ENCODE measurements at places on chromosomes 4 and X.
A peak's percentile ranks its signal among the peaks of the same experiment; 100 is the strongest.

DNA sequence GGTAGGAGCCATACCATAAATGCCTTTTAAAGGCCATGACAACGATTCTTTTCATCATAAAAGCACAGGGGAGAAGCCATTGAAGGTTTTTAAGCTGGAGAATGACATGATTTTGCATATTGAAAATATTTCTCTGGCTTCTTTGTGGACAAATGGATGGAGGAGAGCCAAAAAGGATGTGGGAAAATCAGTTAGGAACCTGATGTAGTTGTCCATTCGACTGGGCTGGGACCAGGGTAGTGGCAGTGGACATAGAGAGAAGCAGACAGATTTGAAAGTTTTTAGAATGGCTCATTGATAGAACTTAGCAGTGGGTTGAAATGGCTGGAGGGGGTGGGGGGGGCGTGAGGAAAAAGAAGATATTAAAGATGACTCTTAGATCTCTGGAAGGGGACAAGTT lies 19.7 kb upstream of the MSN start:
- DNase-seq: no peak

DNA sequence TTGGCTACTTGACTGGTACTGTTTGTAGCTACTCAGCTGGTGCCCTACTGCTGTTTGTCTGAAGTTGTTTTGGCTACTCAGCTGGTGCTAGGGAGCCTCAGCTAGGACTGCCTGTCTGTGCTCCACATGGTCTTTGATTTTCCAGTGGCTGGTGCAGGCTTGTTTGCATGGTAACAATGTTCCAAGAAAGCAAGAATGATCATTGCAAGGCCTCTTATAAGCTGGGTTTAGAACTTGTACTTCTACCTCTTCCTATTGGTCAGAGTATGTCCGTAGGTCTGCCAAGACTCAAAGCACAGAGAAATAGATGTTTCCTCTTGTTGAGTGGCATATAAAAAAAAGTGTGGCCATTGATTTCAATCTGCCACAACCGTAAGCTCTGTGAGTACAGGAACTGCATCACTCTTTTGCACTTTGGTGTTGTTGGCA lies 17.6 kb downstream of the NFKB1 start:
- DNase-seq: no peak

GRCh38 chrX:46611658-46612362 lies 38.2 kb downstream of the CHST7 start:
- no peak for DNase-seq

- DNase-seq: no peak
These were observed 33.7 kb upstream of the NEIL3 start for GRCh38 chr4:177275999-177276398.

- DNase-seq: no peak
These were observed 373.1 kb upstream of the HS3ST1 start for GRCh38 chr4:11801466-11802446.

DNA sequence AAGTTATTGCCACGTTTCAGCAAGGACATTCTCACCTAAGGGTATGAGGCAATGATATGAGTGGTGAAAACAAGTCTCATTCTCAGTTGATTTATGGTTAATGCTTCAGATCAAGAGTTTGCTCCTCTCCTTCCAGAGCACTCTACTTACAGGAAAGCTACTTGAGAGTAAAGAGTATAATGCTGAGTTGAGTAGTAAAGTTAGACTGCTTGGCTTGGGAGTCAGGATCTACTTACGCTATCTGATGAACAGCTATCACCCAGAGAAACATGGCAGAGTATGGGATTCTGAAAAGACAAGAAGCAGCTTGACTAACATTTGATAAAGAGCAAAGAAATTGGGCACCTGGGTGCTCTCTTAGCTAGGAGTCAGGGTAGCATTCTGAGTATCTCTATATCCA lies 211.8 kb downstream of the GLUD2 start:
- no peak for DNase-seq

GRCh38 chrX:54359408-54359807 lies 1.6 kb upstream of the WNK3 start:
- no peak for DNase-seq

DNA sequence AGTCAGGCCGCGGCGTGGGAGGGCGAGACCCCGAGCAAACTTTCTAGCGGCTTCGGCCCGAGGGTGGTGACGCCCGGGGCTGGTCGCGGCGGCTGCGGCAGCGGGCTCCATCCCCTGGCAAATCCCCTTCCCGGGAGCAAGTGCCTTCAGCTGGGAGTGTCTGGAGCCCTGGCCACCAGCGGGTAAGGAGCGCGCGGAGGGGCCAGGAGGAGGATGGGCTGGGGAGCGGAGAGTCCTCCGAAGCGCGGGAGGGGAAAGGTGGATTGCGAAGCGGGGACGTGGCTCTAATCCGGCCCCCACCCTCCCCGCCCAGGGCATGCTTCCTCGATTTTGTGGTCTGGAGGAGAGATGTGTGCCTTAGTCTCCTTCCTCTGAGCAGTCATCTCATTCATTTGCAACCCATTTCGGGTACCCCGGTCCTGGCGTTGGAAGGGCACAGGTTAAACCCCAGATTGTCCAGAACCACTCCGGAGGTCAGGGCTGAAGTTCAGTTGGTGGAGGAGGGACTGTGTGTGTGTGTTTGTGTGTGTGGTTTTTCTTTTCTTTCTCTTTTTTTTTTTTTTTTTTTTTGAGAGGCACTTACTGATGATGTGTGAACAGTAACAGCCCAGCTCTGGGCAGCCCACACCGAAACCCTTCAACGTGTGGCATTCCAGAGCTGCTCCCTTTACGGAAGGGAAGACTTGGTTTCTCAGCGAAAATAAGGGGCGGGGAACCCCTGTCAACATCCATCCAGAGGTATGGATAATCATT lies 516 bp downstream of the SGMS2 start:
- no peak for DNase-seq

DNA sequence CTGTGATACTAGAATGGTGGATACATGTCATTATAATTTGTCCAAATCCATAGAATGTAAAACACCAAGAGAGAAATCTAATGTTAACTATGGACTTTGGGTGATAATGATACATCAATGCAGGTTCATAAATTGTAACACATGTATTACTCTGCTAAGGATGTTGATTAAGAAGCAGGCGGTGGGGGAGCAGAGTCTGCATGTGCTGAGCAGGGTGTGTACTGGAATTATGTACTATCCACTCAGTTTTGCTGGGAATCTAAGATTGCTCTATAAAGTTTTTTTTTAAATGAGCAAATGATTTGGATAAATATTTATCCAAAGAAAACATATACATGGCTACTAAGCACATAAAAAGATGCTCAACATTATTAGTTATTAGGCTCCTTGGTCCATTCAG lies 15.0 kb upstream of the MANBA start:
- no peak for DNase-seq

- no peak for DNase-seq
These were observed 23.5 kb downstream of the PDGFC start for GRCh38 chr4:156948133-156948532.

GRCh38 chr4:114116861-114117260 lies 137.4 kb upstream of the ARSJ start:
- DNase-seq: no peak

GRCh38 chr4:141642063-141642462 lies 5.7 kb downstream of the IL15 start:
- DNase-seq: no peak

DNA sequence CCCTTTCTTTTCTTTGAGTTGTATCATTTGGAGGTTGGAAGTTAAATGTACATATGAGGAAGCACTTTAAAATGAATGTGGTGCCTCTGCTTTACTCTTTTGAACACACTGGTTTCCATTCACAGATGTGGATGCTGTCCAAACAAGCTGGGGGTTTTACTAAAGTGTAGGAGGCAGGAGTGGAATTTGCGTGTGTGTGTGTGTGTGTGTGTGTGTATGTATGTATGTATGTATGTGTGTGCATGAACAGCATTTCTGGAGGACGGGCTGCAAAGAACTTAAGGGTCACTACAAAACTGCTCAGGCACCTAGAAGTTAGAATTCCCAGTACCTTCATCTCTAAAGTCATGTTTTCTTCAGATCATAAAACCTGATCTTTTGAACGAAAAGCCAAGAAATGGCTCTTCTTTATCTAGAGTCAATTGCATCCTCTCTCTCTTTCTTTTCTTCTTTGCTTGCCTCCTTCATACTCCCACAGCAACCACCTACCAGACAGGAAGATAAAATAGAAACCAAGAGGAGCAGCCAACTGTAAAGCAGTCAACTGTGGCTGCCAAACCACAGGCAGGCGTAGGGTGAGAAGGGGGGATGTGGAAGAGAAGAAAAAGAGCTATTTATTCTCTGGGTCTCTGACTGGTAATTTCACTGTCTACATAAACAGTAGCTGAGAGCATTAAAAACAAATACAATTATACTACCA lies 177.0 kb upstream of the RASGEF1B start:
- peak; percentile 9 for DNase-seq

GRCh38 chrX:135572436-135572835 lies 52.0 kb downstream of the INTS6L start:
- DNase-seq: no peak

DNA sequence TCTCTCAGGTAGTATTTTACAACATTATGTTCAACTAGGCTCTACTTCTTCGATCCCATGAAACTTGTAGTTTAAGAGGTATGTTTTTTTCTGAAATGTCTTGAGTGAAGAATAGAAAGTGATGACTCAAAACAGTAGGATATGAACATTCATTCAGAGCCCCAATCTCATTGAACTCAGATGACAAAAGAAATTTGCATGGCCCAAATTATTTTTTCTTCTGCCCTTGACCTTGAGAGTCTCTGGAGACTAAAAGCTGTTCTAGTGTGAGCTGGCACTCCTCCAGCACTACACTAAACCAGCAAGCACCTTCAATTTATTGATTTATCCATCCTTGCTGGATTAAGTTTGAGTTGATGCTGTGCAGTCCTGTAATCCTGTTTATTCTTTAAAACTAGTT lies 4.0 kb downstream of the DCLK2 start:
- DNase-seq: no peak

- DNase-seq: no peak
These were observed 25.2 kb downstream of the PIGG start for GRCh38 chr4:524196-524595.

DNA sequence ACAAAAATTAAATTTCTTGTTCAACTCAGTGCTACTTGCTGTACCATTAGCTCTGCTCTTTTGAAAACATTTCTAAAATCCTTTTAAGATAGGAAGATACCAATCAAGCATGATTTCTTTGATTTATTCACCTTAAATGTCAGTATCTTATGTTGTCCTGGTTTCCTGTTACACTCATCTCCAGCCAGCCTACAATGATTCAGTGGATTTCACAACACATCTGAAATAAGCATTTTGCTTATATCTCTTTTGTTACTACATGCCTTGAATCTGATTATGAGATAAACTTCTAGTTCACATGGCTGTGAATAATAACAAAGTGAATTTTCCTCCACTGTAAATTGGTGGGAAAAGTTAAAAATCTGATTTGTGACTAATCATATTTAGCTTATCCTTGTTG lies 112.5 kb upstream of the BMP3 start:
- no peak for DNase-seq

- peak; percentile 3 for DNase-seq
These were observed 34.0 kb upstream of the GNPDA2 start for GRCh38 chr4:44760142-44760898.

- no peak for DNase-seq
These were observed 45.3 kb downstream of the EFNB1 start for GRCh38 chrX:68874076-68874475.

GRCh38 chrX:110734894-110735541 lies 60.6 kb downstream of the CHRDL1 start:
- DNase-seq: no peak

- peak; percentile 84 for DNase-seq
These were observed at the start of gene CENPE for GRCh38 chr4:103198111-103198765. TSS of gene CENPE (minus strand) at chr4:103198343. CDS start at chr4:103198319, 24 bp downstream.

- DNase-seq: no peak
These were observed 26.6 kb upstream of the MAML3 start for GRCh38 chr4:140180577-140180976.

DNA sequence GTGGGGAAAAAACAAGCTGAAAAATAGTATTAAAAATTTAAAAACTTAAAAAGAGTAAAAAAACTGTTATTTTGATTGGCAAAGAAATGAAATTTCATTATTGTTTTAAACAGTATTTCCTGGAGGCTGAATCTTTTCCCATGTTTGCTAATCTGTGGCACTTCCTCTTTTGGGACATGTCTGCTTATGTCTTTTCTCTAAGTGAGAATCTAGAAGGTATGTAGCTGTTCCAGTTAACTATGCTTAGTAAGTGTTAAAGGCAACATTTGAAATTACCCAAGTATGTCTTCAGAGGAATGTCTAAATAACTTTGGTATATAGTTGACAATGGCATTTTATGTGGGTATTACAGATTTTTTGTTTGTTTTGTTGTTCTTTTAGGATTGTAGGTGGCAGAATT lies 81.6 kb upstream of the TBC1D9 start:
- DNase-seq: no peak

- DNase-seq: no peak
These were observed 139.9 kb downstream of the RAB28 start for GRCh38 chr4:13344216-13344615.

GRCh38 chrX:44570522-44570921 lies 27.9 kb upstream of the FUNDC1 start:
- no peak for DNase-seq

GRCh38 chr4:75490155-75490554 lies 24.0 kb downstream of the RCHY1 start:
- DNase-seq: no peak

DNA sequence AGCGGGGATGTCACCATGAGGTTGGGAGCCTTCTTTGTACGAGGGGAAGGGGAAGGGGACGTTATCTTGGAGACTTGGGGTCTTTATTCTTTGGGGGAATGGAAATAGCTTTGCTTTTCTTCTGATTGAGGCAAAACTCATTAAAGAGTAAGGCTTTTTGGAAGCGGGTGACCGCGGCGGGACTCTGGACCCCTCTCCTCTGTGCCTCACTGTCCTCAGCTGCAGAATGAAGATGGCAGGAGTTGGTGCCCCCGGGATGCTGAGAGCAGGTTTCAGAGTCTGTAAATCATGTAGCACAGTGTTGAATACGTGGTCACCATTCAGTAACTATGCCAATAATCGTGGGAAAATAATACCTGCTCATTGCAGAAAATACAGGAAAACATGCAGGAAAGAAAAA lies 32.1 kb downstream of the HTT-AS start:
- no peak for DNase-seq

DNA sequence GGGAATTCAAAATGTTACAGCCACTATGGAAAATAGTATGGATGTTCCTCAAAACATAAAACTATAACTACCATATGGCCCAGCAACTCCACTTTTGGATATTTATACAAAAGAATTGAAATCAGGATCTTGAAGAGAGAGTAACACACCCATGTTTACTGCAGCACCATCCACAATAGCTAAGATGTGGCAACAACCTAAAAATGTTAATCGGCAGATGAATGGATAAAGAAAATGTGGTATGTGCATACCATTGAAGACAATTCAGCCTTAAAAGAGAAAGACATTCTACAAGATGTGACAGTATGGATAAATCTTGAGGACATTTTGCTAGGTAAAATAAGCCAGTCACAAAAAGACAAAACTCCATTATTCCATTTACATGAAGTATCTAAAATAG lies 171.9 kb downstream of the DCHS2 start:
- no peak for DNase-seq

DNA sequence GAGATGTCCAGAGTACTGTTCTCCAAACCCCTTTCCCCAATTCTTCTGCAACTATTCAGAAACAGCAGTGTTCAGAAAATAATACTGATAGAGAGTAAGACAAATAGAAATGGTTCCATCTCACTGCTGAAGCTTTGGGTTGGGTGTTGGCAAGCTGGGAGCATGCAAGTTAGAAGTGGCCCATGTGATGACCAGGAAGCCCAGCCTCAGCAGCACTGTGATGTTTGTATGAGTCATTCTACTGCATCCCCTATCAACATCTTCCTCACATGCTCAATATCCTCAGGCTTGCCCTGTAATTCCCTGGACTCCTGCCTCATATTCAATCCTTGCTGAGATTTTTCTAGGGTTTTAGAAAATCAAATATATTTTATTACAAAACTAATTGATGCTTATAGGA lies 96.5 kb downstream of the CHRDL1 start:
- DNase-seq: no peak

Measured in activated CD4-positive, alpha-beta T cell treated with anti-CD3 and anti-CD28 coated beads for 4 hours (primary cell).